ENCODE measurements at places on chromosomes 1 and 21.

DNA sequence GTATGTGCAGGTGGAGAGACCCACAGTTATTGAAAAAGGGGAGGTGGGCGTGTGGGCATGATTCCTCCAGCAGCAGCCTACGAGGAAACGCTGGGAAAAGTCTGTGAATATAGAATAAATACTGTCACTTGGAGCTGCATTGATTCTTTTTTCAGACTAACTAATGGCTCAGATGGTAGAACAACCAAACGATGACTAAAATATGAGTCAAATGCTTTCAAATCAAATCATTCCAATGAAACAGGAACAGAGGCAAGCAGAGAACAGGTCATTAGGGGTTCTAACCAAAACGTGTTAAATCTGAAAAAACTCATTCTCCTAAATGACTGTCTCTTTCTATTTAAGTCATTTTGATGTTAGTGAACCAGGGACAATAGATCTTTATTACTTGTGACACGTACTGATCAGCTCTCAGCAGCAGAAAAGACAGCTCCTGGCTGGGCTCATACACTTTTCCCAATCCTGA is 35.1 kb upstream of the SEC16B start:
- no peak for DNase-seq

GRCh38 chr1:40851643-40852042 is 10.5 kb downstream of the CITED4 start:
- DNase-seq: no peak

GRCh38 chr1:158564608-158565007 is 5.8 kb downstream of the OR6P1 start:
- peak; percentile 81 for DNase-seq

- DNase-seq: no peak
These were observed 12.5 kb upstream of the MYOC start for GRCh38 chr1:171664976-171665375.

DNA sequence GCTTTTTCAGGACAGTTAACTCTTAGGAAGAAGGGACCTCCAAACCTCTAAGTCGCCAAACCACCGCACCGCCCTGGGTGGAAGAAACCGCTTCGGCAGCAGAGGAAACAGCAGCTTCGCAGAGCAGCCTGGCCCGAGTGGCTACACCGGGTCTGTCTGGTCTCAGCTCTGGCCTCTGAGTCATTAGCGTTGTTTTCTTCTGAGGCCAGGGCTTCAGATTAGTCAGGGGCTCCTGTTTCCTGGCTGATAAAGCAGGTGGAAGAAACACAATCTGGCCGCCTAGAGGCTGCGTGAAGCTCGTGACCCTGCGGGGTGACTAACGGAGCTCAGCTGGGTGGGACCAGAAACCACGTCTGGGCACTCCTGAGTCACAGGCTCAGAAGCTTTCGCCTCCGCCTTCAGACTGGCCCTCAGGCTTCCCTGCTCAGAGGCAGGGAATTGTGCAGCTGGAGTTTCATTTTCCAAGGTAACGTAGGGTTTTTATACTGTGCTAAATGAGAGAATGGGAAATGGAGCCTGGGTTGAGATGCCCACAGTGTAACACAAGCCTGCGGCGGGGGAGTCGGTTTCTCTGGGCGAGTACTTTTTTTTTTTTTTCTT is 44.9 kb downstream of the CHAF1B start:
- peak; percentile 99 for DNase-seq

DNA sequence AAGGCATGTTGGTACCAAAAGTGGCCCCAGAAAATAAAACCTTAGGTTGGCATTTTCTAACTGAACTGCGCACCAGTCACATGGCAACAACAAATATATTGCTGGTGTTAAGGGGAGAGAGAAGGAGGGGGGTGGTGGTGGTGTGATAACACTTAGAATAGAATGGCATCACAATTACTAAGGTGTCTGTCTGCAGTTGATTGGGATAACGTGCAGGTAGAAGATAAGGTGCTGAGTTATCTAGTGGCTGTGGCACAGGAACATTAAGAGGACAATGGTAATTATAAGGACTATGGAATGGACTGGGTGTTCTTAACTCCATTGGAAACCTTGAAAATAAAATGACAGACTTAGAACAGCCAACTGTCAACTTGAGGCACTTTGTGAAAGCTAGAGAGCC is 1.4 kb upstream of the YIPF1 start:
- DNase-seq: no peak

- DNase-seq: peak; percentile 60
These were observed 88.5 kb upstream of the VCAM1 start for GRCh38 chr1:100631015-100631551.

GRCh38 chr1:6259491-6260362 is 1.2 kb downstream of the GPR153 start:
- DNase-seq: peak; percentile 75

DNA sequence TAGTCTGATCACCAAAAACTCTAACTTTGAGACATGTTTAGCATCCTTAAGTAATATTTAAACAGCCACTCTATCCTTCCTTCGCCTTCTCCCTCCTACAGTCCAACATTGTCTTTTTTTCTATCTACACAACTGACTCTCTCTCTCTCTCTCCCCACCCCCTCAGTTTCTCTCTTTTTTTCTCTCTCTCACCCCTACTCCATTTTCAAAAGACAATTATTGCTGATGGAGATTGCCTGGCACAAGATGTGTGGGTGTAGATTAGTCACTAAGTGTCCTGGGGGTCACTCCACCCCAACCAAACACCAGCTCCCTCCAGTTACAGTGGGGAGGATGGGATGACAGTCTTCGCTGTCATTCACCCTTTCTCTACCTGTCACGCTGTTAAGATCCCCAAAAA is 94.5 kb upstream of the NFIA start:
- DNase-seq: no peak

- DNase-seq: peak; percentile 79
These were observed 56.1 kb downstream of the MEF2D start for GRCh38 chr1:156444407-156445001.

DNA sequence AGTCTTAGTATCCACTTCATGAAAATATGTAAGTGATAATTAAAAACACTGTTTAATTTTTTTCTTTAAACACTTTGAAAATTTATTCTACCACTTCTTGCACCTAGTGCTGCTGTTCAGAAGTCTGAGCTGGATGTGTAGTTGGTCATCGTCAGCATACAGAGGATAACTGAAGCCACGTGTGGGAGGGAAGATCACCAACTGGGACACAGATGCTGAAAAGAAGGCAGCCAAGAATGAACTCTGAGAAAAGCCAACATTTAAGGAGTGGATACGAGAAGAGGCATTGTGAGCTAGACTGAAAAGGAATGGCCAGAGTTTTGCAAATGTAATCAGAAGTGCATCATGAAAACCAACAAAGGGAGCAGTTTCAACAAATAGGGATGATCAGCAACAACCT is 24.6 kb upstream of the CLCA4 start:
- DNase-seq: no peak

DNA sequence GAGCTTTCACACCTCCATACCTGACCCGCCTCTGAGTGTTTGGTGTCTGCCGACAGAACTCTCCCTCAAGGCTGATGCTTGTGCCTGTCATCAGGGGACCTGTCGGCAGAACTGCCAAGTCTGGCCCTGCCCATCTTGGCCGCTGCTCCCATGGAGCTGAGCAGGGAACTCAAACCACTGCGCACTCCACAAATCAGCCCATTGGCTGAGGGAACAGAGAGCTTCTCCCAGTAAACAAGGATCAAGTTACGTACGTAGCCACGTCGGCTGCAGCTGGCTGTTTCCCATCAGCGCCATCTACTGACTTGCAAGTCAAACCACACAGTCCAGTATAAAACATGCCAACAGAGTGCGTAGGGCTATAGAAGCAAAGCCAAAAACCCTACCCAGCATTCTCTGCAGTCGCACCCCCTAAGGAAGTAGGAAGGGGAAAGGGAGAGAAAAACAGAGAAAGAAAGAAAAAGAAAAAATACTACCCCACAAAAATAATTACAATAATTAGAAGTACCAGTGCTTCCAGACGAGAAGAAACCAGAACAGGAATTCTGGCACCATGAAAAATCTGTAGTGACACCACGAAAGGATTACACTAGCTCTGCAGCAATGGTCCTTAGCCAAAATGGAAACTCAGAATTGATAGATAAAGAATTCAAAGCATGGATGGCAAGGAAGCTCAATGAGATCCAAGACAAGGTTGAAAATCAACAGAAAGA is 13.1 kb downstream of the KRTAP13-1 start:
- peak; percentile 83 for DNase-seq

DNA sequence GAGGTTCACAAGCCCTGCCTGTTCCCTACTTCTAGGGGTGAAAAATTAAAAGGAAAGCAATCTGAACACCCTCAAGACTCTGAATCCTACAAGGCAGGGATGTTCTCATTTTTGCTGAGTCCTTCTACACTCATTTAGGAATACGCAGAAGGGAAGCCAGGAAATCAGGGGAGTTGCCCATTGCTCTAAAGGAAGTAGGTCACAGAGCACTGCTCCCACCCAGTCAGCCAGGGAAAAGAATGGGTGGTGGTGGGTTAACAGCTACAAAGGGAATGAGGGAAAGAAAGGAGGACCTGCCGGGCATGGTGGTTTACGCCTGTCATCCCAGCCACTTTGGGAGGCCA is 2.4 kb upstream of the CTTNBP2NL start:
- DNase-seq: no peak

- peak; percentile 44 for DNase-seq
These were observed 91.9 kb downstream of the TSEN15 start for GRCh38 chr1:184143449-184143848.

GRCh38 chr1:46448109-46448911 is 41.3 kb upstream of the DMBX1 start:
- DNase-seq: no peak

DNA sequence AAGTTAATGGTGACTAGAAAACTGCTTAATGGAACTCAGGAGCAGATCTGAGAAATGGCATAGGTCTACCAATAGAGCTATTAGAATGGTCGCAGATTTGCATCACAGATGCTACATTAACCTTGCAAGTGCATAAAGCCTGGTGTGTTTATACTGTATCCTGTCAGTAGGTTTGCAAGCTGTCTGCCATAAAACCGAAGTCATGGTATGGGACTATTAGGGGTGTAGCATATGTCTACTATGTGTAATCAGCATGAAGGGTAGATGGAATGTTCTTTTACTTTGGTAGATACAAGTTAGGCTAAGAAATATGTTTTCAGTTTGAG is 574.2 kb upstream of the ADGRL2 start:
- no peak for DNase-seq

GRCh38 chr1:71621785-71622184 is 541.0 kb upstream of the ZRANB2 start:
- DNase-seq: no peak

- no peak for DNase-seq
These were observed 11.8 kb downstream of the ZBTB17 start for GRCh38 chr1:15963968-15964648.

GRCh38 chr1:64811131-64811530 is 66.3 kb downstream of the RAVER2 start:
- no peak for DNase-seq

GRCh38 chr1:53343831-53344668 is 16.2 kb upstream of the LRP8 start:
- no peak for DNase-seq

GRCh38 chr1:145828367-145829026 is 4.5 kb downstream of the POLR3C start:
- DNase-seq: peak; percentile 31

DNA sequence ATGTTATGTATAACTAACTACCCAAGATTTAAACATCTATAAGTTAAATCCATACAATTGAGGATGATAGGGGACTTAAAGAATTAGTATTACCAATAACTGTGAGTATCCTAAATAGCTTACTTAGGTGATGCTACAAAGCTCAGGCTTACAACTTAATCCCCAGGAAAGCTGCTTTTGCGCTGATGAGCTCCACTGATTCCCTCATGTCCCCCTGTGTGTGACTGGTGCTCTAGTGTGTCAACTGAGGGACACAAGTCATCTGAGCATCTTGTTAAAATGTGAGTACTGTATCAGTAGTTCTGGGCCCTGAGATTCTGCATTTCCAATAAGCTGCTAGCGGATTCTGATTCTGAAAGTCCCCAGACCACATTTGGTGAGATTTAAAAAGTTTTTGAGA is 1458.8 kb downstream of the MRPL39 start:
- no peak for DNase-seq

GRCh38 chr1:101407505-101408211 is 170.8 kb downstream of the S1PR1 start:
- DNase-seq: peak; percentile 64

- peak; percentile 82 for DNase-seq
These were observed 742 bp downstream of the SH3GLB1 start for GRCh38 chr1:86704972-86705664.

- no peak for DNase-seq
These were observed 745 bp upstream of the ANP32E start for GRCh38 chr1:150236614-150237100.

DNA sequence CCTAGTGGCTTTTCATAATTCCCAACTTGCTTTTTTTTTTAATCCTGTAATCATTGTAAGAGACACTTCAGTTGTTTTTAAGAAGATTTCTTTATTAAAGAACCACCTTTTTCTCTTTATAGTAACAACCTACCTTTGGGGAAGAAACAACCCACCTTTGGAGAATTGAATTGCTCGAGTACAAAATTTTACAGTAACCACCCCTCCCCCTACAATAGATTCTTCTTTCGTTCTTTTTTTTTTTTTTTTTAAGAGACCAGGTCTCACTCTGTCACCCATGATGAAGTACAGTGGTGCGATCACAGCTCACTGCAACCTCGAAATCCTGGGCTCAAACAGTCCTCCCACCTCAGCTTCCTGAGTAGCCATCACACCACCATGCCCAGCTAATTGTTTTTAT is 2.1 kb upstream of the LRRC40 start:
- DNase-seq: no peak

DNA sequence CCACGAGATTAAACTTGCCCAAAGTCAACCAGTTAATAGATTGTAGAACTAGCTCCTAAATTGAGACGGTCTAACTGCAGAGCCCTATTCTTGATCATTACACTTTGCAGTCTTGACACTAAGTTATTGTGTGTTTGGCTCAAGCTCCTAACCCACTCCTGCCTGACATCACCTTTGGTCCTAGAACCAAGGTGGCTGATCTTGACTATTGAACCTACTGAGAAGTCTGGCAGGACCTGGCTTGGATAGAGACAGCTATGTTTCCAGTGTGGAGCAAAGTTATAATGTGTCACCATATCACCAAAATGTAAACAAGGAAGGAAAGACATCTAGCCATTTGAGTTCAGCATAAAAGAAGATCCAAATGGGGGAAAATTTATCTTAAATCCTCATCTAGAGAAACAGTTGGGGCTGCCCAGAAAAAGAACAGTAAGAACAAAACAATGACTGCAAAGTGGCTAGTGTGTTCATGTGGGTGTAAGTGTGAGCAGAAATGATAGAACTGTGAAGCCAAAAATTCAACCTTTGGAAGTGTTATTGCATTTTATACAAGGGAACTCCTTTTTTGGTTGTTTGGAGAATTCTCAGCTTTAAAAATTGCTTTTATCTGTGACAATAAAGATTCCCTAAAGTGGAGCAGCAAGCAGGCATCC is 106.8 kb downstream of the ATP5PO start:
- DNase-seq: no peak

GRCh38 chr21:23016617-23017016 is 2018.4 kb downstream of the NCAM2 start:
- DNase-seq: peak; percentile 61

All from OCI-M1 (cell line).